ENCODE measurements at places on chromosomes 6 and 20. TPM values are rescaled to one million over a fixed set of nuclear protein-coding genes. Genes with fewer than 3 reads are reported as not detected.
A peak's percentile ranks its signal among the peaks of the same experiment; 100 is the strongest.

The SOX18 gene
- not detected for total RNA-seq

The GPLD1 gene
- total RNA-seq, result 0.28 TPM

DNA sequence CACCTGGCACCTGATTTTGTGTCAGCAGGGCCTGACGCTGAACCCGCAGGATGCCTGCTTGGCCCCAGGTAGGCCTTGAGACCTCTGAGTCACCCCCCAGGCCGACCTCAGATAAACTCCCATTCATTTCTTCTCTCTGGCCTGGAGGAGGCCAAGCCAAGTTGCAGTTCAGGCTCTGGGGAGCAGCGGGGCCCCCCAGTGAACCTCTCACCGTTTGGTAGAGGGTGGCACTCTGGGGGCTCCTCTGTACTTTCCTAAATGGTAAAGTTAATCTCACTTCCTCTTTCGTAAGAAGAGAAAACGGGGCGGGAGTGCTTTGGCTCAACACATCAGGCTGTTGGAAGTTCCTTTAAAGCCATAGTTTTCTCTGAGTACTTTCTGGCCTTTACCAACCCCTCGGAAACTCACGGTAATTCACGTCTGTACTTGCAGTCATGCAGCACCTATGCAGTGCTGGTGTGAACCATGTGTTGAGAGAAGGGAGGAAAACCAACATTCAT is 2.8 kb downstream of the SIRPA start:
- DNase-seq, result no peak

GRCh38 chr6:45479834-45480751 is 102.4 kb upstream of the SUPT3H start:
- peak; percentile 88 for DNase-seq

DNA sequence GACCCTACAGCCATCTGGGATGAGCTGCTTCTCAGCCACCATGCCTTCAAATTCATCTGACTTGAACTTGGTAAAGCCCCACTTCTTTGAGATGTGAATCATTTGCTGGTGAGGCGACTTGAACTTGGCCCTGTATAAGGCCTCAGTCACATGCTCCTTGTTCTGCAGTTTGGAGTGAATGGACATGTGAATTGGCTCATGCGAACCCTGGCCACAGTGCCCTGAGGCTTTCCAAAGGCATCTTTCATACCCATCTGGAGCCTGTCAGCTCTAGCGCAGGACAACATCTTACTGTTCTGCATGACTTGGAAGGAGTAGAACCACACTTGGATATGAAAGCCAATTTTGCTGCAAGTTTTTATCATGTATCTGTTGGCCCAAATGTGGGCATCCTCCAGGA is 244.0 kb upstream of the FAM83B start:
- DNase-seq, result no peak

GRCh38 chr6:44097782-44098317 is 29.4 kb downstream of the MRPL14 start:
- no peak for DNase-seq

GRCh38 chr20:52996130-52996529 is 24.0 kb downstream of the TSHZ2 start:
- DNase-seq, result no peak

DNA sequence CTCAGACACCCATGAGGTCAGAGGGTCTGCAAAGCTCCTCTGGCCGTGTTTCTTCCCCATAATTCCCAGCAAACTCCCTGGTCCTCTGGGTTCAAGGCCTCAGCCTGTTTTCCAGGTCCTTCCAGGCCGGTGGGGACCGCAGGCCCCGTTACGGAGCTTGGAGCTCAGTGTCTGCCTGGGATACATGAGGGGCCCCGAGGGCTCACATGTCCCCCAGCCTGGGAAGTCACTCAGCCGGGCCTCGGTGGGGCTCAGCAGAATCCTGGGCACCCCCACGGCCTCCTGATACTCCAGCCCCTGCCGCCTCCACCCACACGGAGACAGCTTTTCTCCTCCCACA is 3.4 kb upstream of the SULF2 start:
- DNase-seq, result no peak

GRCh38 chr20:12053353-12053752 is 135.7 kb downstream of the BTBD3 start:
- DNase-seq, result peak; percentile 77

Measured in IMR-90 (cell line).